WERI-Rb-1 (cell line): ENCODE measurements at places on chromosomes 2 and 18.

DNA sequence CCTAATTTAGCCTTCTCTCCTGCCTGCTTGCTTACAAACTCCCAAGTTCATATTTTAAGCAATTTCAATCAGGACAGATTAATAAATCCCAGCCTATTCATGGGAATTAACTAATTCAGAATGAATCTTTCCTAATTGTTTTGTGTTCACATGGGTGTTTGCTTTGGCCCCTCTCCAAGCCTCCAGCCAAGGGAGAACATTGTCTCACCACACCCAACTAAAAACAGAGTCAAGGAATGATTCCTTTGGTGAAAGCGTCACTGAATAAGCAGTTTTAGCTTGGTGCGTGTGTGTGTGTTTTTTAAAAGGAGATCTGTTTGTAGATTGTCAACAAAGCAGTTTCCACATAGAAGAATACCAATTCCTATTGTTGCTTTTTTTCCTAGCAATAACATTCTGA is 43.0 kb upstream of the DSG1 start:
- no peak for DNase-seq

- DNase-seq, result peak; percentile 89
Observed at GRCh38 chr2:96305091-96305978, at the start of gene SNRNP200. TSS of gene SNRNP200 (minus strand) at chr2:96305546. CDS start at chr2:96305437, 109 bp downstream.

GRCh38 chr2:159003555-159003954 is 35.1 kb downstream of the TANC1 start:
- no peak for DNase-seq

DNA sequence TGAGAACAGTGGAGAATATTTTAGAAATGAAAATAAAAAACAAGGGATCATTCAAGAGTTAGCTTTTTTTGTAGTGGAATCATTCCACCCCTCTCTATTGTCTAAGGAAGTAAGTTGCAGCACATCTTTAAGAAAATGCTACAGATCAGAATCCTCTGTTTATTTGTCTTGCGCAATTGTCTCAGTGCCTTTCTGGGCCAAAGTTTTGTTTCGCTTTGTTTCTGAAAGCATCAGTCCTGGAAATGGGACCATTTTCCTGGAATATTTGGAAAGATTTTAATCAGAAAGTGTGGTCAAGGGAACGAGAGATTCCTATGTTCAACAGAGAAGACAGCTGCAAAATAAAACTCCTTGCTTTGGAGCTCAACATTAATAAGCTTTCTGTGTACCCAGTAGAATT is 74.0 kb downstream of the NRXN1 start:
- no peak for DNase-seq

- DNase-seq, result no peak
Observed at GRCh38 chr18:433298-433697, 67.2 kb downstream of the COLEC12 start.

DNA sequence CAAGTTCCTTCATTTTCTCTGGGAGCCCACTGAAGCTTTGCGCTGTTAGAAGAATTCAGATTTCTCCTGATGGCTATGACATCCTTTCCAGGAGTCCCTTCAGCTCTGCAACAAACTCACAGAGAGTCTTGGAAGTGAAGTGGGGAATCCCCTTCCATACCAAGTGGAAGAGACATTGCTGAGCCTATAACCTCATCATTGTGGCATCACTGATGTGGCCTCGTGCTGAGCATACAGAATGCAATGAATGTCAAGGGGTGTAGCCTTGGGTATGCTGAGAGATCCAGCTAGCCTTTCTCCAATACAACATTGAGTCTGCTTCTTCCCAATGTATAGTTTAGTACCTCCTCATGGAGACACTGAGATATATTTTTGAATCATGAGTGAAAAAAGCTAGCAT is 311.1 kb upstream of the RAB12 start:
- no peak for DNase-seq

GRCh38 chr18:67276638-67277037 is 239.9 kb downstream of the DSEL start:
- DNase-seq, result no peak

GRCh38 chr2:173754837-173755236 is 210.3 kb downstream of the SP3 start:
- DNase-seq, result no peak

DNA sequence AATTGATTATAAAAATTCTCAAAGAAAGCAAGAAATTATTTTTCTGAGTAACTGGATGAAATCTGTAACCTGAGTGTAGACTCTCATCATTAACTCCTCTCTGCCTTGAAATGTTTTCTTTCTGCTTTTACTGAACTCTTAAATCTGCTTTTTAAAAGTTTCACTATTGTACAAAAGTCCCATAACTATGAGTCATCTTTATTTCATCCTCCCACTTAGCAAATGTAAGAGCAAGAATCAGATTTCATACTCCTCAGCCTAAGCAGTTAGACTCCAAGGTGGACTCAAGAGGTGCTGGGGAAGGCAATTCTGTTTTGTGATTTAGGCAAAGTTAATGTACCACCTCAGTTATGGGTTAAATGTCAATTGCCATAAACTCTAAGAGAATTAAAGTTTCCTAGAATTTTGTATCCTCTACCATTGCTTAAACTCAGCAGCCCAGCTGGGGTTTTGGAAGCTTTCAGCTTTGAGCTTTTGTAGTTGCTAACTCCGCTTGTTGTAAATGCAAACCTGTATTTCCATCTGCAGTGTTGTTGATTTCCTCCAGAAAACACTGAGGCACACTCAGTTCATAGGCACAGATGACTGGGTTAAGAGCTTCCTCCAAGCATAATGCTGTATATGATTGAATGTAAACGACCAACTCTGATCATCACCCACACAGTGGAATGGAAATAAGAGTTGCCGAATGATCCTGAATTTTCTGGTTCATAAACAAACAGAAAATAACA is 268.8 kb downstream of the ARHGAP15 start:
- no peak for DNase-seq

DNA sequence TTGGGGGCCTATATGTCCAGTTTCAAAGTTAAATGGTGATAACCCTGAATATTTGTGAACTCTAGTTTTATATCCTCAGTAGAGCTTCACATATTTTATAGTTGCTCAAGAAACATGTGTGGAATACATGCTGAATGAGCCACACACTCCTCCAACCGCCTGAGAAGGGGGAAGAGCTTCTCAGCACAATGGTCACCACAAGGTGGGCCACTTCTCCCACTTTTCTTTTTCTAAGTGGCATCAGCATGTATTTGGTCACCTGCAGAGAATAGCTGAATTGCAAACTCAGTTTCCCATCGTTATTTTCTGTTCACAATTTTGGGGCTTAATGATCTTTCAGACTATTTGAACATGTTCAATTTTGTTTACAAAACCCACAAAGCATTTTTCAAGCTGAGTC is 340.5 kb downstream of the PARD3B start:
- DNase-seq, result peak; percentile 30

GRCh38 chr2:53477517-53477916 is 290.1 kb upstream of the CHAC2 start:
- no peak for DNase-seq

GRCh38 chr2:121400201-121400600 is 115.2 kb upstream of the TFCP2L1 start:
- no peak for DNase-seq

- DNase-seq, result no peak
Observed at GRCh38 chr2:217477583-217477982, 525.2 kb downstream of the TNS1 start.

DNA sequence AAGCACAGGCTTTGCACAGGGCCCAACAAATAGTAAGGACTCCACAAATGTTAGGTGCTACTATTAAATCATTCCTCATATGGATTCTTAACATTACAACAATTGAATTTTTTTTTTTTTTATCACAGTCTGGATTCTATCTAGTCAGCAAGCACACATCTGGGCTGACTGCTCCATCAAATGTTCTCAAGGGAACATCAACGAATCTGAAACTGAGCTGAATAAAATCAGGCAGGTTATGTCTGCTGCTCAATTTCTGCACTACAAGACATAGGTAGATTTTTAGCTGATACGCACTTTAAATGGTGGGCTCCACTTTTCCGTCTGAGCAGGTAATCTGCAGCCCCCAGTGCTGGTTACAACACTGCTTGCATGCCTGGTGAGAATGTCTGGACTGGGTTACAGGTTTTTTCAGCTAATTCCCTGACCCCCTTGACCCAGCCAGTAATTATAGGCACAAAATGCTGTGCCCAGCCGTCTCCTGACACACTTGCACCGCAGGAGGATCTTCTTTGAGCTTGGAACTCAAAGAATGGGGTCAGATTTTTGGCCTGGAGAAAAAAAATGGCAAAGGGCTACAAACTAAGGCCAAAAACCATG is 44.6 kb downstream of the ADD2 start:
- DNase-seq, result no peak

- no peak for DNase-seq
Observed at GRCh38 chr2:8761529-8762164, 75.8 kb downstream of the KIDINS220 start.

- no peak for DNase-seq
Observed at GRCh38 chr2:231188506-231189170, 9.8 kb upstream of the ARMC9 start.

DNA sequence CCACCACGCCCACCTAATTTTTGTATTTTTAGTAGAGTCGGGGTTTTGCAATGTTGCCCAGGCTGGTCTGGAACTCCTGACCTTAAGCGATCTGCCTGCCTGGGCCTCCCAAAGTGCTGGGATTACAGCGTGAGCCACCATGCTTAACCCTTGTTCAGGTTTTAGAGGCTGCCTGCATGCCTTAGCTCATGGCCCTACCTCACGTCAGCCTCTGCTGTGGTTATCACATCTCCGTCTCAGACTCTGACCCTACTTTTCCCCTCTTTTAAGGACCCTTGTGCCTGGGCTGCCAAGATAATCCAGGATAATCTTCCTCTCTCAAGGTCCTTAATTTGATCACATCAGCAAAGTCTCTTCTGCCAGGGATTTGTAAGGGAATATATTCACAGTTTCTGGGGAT is 98.2 kb upstream of the PMAIP1 start:
- peak; percentile 52 for DNase-seq

DNA sequence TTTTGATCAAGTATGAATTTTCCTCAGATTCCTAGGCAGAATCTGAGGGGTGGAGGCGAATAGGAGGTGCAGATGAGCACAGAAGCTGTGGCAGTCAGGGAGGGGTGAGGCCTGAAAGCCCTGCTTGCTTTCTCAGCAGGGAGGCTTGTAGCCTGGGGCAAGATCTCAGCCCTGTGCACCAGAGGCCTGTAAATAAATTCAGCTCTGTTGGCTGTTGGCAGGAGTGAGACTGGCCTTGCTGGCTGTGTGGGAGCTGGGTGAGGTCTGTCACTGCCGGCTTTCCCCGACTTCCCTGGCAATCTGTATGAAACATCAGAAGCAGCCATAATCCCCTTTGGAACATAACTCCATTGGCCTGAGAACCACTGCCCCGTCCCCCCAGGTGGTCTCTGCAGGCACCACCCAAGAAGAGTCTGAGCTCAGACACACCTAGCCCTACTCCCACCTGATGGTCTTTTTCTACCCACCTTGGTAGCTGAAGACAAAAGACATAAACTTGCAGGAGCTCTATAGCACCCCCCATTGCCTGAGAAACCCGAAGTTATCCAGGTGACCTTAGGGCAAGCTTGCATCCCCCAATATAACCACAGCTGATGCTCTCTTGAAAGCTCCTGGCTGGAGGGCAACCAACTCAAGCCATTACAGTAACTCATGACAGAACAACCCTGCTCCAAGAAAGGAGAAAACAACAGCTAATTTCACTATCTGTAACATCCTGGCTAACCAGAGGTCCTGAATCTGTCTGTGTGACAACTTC is 32.3 kb downstream of the EVA1A start:
- no peak for DNase-seq

GRCh38 chr2:134250840-134251461 is 2.9 kb upstream of the MGAT5 start:
- no peak for DNase-seq

DNA sequence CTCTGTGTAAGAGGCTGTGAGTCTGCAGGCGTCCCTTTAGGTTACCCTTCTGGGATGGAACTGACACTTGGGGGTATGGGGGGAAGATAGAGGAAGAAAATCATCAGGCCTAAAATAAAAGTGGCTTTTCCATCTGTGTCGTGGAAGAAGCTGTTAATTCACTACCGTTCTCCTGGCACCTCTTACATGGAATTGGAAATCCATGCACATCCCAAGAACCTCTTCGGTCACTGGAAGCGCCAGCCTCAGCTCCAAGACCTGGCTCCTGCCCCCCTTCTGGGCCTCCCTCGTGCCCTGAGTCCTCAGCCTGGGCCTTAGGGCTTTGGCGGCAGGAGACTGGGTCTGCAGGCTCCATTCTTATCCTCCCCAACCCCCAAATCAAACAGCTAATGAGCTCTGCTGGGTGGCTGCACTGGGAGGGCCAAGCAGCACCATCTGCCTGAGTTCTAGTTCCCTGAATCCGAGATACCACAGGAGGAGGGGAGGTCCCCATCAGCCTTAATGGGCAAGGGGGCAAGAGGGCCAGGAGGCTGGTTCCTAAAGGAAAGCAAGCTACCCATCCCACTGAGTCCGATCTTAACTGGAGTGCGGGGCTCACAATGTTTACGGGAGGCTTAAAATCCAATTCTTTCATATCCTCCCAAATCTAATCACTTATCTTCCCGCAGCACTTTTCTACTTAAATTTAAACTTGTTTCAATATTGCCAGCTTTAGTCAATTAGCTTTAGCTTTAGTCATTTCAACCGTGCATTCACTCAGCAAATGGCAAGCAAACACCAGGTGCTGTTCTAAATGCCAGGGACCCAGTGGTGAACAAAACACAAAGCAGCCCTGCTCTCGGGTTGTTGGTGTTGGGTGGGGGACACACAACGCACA is 52.8 kb downstream of the FAM178B start:
- DNase-seq, result peak; percentile 72

DNA sequence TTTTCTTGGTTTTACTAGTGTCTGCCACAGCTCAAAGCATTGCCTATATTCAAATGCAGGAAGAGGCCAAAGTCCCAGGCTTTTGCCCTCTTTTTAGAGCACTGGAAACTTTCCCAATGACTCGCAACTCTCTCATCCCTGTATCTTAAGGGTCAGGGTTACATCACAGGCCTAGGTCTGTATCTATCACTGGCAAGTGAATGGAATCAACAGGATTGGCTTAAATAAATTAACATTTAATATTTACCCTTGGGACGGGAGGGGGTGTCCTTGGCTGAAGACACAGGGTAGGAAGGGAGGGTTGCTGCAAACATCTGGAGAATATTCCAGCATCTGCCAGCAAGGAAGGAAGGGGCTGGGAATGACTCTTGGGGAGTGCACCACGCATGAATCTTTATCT is 242.6 kb downstream of the SLC4A3 start:
- no peak for DNase-seq

DNA sequence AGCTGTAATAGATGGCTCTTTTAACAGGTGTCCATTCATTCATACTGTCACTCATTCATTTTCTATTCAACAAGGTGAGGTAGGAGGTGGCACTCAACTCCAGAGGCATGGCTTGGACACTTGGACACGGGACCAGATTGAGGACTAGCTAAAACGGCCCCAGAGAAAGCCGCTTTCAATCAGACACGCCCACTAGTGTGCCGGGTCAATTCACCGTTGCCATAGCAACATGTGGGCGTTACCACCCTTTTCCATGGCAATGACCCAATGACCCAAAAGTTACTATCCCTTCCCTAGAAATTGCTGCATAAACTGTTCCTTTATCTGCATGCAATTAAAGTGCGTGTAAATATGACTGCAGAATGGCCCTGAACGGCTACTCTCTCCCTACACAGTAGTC is 49.2 kb upstream of the LGALSL start:
- DNase-seq, result no peak
